ENCODE measurements at places on chromosomes 16 and 17. TPM values are rescaled to one million over a fixed set of nuclear protein-coding genes. Genes with fewer than 3 reads are reported as not detected.

DNA sequence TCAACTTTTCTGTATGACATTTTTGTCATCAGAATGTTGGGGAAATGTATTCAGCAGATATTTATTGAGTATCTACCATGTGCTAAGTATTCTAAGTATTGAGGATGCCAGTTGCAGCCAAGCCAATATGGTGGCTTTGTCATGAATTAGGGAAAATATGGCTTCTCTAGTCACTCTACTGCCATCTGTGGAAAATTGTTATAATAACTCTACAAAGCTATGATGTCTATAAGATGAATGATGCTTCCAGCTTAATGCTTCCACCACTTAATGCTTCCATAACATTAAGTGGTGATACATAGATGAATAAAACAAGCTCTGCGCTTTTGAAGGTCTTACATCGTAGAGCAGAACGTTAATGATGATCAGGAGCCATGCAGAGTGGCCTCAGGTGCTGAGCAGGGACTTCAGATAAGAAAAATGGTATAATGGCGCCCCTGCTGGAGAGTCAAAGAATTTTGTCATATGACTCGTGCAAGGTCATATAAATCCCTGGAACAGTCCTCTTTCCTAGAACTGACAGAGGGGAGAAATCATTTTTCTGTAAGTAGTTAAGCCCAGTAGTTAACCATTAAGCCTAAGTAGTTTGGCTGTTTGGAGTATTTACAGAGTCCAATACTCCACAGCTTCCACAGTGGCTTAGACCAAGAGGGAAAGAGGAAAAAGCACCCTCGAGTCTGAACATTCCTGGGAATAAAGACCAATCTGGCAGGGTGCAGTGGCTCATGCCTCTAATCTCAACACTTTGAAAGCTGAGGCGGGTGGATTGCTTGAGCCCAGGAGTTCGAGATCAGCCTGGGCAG, 2.7 kb upstream of the TMIGD1 start:
- DNase-seq = peak; percentile 17

DNA sequence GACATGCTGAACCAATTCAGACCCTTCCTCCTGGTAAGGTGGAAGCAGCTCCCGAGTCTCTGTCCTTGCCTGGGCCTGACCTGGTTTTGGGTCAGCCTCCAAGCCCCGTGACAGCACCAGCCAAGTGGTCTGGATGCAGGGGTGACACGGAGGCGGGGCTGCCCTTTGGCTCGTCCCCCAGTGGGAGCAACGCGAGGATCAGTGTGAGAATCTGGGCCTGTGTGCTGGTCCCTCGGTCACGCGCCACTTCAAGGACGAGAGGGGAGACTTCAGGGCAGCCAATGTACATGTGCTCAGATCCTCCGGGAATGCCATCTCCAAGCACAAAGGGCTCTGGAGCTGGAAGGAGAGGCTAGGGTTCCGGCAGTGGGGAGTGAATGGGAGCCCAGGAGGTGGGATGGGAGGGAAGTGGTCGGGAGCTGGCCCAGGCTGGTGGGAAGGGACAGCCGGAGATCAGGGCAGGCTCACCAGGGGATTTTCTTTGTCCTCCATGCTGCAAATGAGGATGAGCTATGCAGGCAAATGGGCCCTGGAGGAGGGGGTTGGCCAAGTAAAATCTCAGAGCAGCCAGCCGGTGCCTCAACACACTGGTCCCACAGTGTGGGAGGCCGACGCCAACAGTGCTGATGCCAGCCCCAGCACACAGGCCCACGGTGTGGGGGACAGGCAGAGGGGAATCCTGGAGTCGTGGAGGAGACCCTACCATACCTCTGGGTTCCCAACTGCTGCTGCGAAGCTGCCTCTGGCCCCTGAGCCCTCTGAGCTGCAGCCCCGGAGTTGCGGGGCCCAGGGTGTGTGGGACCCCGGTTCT, 4.2 kb upstream of the NDRG4 start:
- no peak for DNase-seq

The HLF gene
- total RNA-seq = 0.12 TPM

GRCh38 chr17:80850817-80851216, 140.8 kb upstream of the CHMP6 start:
- DNase-seq = no peak

All from G401 (cell line).